ENCODE measurements at places on chromosomes 16 and 17.
A peak's percentile ranks its signal among the peaks of the same experiment; 100 is the strongest.

GRCh38 chr17:74864866-74865395 lies 5.2 kb upstream of the GRIN2C start:
- DNase-seq, result peak; percentile 53

- no peak for DNase-seq
Observed at GRCh38 chr16:3625911-3626732, 14.7 kb upstream of the SLX4 start.

- no peak for DNase-seq
Observed at GRCh38 chr17:47630614-47631013, 19.1 kb upstream of the KPNB1 start.

DNA sequence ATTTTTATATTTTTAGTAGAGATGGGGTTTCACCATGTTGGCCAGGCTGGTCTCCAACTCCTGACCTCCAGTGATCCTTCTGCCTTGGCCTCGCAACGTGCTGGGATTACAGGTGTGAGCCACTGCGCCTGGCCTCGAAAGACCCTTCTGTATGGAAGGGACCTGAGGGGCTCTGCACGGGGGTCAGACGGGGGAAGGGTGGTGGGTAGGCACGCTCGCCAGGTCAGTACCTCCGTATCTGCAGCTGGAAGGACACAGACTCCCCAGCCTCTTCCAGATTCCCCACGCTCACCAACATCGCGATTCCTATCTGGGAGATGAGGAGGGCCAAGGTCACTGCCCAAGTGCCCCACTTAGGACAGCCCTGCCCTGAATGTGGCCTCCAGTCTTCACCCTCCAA lies 12.7 kb downstream of the ITGA2B start:
- DNase-seq, result no peak

DNA sequence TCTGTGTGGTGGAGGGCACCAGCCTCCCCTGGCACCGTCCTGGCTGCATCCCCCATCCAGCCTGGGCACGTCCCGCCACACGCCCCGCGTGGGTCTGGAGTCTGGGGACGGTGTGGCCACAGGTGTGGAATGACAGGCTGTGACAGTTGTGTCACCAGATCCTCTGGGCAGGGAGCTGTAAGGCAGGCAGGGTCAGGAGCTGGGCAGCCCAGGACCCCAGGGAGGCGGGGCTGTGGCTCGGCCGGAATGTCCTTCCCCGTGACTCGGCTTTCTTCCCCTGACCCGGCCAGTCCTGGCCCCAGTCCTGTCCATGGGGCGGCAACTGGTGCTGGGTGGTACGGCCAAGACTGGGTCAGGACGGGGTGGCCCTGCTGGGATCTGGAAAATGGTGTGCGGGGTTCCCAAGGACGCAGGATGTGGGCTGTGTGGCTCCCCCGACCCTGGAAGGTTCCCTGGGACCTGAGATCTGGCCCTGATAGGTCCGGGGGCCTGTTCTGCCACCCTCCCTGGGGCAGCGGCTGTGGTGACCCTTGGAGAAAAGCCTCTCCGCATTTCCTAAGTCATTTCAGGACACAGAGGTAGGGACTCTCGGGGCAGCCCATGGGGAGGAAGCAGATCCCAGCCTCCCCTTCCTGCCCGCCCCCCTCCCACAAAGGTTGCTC lies 3.3 kb upstream of the SLC16A3 start:
- DNase-seq, result no peak

DNA sequence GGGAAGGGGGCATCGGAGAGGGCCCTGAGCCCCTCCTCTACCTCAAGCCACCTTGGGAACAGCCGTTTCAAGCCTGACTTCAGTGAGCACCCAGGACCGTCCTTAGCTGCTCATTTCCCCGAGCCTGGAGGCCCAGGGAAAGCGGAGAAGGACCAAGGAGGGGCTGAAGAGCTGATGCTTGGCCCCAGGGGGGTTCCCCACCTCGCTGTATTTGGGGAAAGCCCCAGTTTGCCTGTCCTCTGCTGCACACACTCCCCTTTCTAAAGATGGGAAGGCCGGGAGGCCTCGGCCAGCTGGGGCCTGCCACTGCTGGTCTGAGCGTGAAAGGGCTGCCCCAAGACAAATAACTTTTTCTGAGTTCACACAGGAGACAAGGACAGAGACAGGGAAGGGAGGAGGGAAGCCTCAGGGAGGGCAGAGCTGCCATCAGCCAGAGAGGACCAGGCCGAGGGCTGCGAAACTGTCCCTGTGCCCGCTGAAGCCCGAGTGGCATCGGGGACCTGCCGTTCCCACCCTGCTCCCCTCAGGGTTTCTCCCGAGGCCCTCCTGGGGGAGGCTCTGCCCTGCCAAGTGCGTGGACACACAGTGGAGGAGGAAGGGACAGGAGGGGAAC lies 11.6 kb downstream of the ZACN start:
- DNase-seq, result no peak

- no peak for DNase-seq
Observed at GRCh38 chr16:10652730-10653590, 41.8 kb downstream of the TEKT5 start.

- no peak for DNase-seq
Observed at GRCh38 chr17:81987161-81987770, 9.8 kb downstream of the ASPSCR1 start.

- no peak for DNase-seq
Observed at GRCh38 chr16:14061732-14062259, 9.3 kb upstream of the MRTFB start.
